Upper lobe of right lung (tissue), 1 donor: ENCODE measurements at places on chromosomes 3 and 15. TPM values are rescaled to one million over a fixed set of nuclear protein-coding genes. Genes with fewer than 3 reads are reported as not detected.

DNA sequence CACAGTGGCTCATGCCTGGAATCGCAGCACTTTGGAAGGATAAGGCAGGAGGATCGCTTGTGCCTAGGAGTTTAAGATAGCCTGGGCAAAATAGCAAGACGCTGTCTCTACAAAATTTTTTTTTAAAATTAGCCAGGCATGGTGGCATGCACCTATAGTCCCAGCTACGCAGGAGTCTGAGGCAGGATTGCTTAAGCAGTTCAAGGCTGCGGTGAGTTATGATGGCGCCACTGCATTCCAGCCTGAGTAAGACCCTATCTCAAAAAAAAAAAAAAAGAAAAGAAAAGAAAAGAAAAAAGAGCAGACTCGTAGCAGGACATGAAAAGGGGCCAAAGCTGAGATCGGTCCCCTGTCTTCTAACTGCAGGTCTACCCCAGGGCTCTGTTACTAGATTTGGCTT is 18.9 kb downstream of the SRGAP3 start:
- DNase-seq = no peak

The C3orf80 gene
- 1.3 TPM for total RNA-seq

The ACVR2B gene
- total RNA-seq = 6.6 TPM

DNA sequence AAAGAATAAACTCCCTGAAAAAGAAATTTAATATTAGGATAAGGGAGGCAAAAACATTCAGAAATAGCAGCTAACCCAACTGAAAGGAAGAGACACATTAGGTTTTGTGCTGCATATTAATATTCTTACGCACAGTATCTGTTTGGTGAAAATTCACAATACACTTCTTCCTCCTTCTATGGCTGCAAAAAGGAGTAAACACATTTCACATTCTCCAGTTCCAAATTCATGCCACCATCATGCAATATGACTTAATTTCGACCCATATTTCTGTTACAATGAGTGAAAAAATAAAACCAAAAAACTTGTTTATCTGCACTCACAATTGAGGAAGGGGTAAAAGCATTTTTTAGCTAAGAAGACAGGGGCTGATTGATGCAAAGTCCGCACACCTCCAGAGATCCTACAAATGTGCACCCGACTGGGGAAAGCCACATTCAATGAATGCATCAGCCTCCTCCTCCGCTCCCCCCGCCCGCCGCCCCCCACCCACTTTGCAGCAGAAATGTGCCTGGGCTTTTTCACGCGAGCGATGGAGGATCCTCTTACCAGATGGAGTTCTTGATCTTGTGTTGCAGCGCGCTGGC is 1.0 kb downstream of the RFX7 start:
- no peak for DNase-seq

- DNase-seq = no peak
Observed at GRCh38 chr3:95923496-95924210, 890.7 kb upstream of the EPHA6 start.

GRCh38 chr3:18135060-18135814 is 289.9 kb downstream of the SATB1 start:
- no peak for DNase-seq

The HESX1 gene
- total RNA-seq = 1.2 TPM

DNA sequence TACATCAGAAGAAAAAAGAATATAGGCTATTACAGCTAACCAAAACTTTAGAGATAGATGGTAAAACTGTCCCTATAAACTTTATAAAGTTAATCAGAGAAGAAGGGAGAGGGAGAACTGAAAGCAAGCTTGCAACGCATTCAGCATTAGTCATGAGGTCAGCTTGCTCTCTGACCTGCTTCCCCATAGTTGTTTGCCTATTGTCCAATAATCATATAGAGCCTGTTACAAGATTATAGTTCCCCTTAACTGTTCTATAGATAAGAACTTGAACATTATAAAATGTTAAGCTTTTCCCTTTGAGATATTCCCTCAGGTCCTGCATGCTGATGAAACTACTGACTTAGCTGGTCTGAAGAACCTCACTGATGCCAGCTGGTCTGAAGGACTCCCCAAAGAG is 74.5 kb downstream of the CPNE4 start:
- no peak for DNase-seq

DNA sequence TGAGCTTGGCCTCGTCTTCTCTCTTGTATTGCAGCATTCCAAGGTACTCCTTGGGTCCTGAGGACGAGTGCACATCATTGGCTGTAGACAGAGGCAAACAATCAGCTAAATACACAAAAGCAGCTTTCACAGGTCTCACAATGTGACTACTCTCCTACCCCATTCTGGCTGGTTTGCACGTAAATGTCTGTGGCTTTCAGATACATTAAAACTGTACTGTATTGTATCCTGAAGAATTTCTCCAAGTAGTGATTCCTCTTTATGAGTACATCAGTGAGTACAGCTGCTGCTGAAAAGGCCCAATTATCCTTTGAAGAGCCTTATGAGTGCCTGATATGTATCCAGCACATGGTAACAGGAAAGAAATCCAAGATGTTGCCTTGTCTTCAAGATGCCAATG is 22.0 kb upstream of the GNB5 start:
- no peak for DNase-seq

DNA sequence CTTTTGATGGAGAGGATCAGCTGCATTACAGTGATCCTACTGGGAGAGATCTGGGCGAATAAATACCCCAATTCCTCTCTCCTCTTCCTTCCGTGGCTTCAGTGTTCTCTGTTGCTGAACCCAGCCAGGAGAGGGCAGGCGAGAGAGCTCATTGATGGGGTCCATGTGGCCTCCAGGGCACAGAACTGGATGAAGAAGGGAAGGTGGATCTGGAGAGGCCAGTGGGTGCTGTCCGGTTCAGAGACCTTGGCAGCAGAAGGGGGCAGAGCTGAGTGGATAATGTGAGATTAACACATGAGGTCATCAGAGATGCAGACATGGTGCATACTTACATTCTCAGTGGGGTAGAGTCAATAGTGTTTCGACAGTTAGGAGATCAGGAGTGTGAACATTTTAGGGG is 193.6 kb downstream of the CLSTN2 start:
- DNase-seq = peak; percentile 67

The CPNE4 gene
- total RNA-seq = 0.26 TPM

DNA sequence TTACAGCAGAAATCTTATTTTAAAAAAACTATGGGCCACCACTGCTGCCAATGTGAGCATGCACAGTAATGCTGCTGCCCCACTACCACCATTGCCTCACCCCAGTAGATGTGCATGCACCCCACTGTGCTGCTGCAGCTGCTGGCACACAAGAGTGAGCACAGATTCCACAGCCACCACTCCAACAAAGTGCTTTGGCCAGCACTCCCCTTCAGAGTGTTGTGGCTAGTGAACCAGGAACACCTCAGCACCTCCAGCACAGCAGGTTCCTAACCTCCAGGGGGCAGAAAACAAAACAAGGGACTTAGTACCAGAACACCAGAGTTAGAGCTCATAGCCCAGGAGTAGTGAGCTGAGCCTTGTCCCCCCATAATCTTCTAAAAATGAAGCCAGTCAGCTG is 629.6 kb downstream of the PYDC2 start:
- no peak for DNase-seq

- DNase-seq = no peak
Observed at GRCh38 chr3:73411993-73412392, 212.7 kb downstream of the PDZRN3 start.

The KBTBD13 gene
- not detected for total RNA-seq

DNA sequence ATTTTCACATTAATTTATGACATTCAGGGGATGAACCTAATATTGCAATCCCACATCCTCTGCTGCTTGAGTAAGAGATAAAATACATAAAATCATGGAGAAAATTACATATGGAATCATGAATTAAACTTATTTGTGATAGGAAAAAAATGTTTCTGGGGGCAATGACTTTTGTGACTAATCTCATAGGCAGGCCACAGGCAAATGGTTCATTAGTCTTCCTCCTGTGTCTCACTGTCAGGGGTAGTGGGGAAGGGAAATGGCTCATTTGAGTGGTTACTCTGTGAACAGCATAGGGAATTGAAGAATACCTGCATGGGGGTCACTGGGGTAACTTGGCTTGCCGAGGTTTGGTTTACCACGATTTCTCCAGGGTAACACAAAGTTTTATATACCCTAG is 72.0 kb downstream of the TFG start:
- DNase-seq = no peak

GRCh38 chr3:124364317-124365020 is 365.8 kb upstream of the UMPS start:
- DNase-seq = no peak

GRCh38 chr15:31975830-31976229 is 54.5 kb upstream of the CHRNA7 start:
- DNase-seq = no peak

- no peak for DNase-seq
Observed at GRCh38 chr15:77179541-77179998, 108.7 kb upstream of the TSPAN3 start.

The FETUB gene
- total RNA-seq = not detected

DNA sequence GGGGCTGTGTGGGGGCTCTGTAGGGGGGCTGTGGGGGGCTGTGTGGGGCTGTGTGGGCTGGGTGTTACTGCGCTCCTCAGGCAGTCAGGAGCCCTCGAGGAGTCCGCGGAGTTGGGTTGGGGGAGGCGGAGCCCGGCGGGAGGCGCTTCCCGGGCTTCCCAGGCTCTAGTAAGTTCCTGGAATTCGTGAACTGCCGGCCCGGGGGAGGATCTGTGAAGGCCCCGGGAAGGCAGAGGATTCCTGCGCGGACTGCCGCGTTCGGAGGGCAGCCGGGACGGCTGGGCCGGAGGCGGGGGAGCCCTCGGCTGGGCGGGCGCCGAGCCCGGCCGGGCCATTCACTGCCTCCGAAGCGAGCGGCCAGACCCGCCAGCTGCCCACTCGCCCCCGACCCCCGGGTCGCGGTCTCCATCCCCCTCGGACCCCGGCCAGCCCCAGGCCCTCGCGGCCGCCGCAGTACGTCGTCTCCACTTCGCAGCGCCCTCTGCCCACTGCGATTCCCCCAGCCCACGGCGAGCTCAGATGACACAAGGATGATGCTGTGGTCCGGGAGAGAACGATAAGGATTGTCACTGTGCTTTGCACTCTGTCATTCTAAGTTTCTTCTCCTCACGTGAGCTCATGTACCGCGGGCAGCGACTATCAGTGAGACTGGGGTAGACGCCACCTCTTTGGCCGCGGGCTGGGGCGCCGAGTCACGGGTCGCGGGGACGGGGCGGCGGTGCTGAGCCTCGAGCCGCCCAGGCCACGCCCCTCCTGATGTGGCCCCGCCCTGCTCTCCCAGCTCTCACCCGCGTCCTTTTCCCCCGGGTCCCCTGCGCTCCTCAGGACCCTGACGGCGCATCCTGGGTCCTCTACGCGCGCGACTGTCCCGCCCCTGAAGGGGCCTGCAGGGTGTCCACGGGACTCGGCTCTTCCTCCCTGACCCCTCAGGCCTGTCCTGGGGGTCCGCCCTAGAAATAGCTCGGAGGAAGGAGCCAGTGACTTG is 65.3 kb downstream of the KLF13 start:
- peak; percentile 95 for DNase-seq

GRCh38 chr3:71600646-71601288 is 17.2 kb upstream of the FOXP1 start:
- DNase-seq = no peak

- DNase-seq = no peak
Observed at GRCh38 chr3:123780656-123781055, 103.5 kb downstream of the MYLK start.

The IGSF10 gene
- total RNA-seq = 32.4 TPM

GRCh38 chr3:98172621-98173020 is 6.1 kb downstream of the OR5H15 start:
- no peak for DNase-seq

DNA sequence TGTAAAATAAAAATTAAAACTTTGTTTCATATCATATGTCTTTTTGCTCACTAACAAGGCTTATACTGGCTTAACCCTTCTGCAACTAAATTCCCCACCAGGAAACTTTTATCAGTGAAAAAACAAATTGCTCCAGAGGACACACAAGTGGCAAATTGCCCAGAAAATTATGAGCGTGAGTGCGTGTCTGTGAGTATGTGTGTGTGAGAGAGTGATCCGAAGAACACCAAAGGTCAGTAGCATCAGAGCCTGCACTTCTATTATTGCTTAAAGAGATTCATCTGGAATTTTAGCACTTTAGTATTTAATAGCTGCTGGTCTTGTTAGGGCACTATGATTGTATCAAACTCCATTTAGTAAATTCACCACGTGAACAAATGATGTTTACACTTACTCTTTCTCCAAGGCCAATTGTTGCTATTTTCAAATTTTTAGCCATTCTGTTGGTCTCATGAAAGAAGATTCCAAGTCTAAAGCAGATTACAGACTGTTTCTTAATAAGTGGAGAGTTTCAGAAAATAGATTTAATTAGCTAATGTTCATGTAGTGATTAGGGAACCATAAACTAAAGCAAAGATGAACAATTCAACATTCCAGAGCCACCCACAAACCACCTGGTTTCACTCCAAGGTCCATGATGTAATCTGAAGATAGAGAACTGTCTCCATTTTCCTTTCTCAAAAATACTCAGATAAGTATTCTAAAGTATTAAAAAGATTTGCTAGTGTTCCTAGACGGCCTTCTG is 91.1 kb upstream of the IL12A start:
- DNase-seq = no peak

DNA sequence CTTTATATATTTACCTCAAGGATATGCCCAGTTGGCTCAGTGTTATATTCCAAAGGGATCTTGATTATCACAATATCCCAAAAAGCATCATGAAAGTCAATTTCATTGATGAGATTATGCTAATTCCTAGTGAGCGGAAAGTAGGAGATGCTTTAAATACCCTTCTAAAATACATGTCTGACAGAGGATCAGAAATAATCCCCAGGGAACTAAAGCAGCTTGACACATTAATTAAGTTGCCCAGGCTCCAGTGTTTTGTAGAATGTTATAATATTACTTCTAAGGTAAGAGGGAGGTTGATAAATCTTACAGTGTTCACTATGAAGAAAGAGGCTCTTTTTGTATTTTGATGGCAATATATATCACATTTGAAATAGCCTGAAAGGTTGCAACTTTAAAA is 767.5 kb upstream of the ROBO1 start:
- DNase-seq = no peak

DNA sequence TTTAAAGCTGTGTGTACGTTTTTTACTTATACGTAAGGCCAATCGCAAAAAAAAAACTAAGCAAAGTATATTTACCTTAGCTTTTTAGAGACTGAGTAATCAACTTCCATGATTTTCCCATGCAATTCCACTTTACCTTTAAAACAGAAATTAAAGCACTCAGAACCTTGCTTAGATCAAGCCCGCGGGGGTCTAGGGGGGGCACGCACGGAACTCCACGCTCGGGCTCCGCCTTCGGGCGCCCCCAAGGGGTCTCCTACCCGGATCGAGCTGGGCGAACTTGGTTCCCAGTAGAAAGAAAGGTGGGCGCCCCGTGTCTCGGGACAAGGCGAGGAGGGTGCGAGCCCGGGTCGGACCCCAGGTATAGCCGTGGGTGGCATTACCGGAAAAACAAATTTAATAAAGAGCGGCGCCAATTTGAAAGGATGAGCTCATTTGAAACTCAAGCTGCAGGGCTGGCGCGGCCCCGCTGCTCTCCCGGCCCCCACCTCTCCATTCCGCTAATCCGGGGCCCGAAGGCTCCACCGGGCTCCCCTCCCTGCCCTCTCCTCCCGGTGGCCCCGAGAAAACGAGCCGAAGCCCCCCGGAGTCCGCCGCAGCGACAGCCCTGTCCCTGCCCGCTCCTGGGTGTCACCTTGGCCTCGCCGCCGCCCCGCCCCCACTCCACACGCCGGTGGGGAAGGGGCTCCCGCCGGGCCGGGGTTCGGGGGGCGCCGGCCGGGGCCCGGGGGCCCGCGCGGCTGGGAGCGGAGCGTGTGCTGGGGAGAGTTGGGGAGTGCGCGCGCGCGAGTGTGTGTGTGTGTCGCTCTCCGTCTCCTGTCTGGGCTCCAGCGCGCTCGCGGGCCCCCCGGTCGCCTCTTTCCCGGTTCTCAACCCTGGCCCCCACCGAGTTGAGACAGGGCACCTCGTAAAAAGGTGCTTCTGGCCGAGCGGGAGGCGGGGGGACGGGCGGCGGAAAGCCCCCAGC is 1.5 kb downstream of the IGF2BP2 start:
- peak; percentile 73 for DNase-seq
